ENCODE measurements at places on chromosomes 1 and 21.

- DNase-seq, result no peak
Observed at GRCh38 chr1:12656575-12656974, 12.7 kb downstream of the AADACL4 start.

GRCh38 chr1:79945391-79945790 lies 938.9 kb upstream of the ADGRL4 start:
- no peak for DNase-seq

DNA sequence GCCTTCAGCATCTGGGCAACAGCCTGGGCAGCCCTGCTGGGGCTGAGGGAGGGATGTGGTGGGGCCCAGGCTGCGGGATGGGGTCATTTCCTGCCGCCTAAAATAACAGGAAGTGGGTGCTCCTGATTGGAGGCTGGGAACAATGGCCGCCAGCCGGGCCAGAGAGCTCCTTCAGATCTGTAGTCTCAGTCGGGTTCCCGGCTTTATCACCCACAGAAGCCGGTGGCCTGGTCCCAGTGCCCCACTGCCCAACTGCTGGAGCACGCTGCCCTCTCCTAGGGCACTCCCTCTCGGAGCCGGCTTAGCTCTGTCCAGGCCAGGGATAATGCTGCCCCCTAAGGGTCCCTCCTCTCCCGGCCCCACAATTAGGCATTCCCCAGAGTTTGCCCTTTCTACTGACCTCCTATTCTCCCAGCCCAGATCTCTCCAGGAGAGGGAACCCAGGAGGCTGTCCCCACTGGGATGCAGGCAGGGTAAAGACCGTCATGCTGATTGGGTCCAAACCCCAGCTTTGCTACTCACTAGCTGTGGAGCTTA lies 5.1 kb downstream of the MAP7D1 start:
- DNase-seq, result peak; percentile 79

DNA sequence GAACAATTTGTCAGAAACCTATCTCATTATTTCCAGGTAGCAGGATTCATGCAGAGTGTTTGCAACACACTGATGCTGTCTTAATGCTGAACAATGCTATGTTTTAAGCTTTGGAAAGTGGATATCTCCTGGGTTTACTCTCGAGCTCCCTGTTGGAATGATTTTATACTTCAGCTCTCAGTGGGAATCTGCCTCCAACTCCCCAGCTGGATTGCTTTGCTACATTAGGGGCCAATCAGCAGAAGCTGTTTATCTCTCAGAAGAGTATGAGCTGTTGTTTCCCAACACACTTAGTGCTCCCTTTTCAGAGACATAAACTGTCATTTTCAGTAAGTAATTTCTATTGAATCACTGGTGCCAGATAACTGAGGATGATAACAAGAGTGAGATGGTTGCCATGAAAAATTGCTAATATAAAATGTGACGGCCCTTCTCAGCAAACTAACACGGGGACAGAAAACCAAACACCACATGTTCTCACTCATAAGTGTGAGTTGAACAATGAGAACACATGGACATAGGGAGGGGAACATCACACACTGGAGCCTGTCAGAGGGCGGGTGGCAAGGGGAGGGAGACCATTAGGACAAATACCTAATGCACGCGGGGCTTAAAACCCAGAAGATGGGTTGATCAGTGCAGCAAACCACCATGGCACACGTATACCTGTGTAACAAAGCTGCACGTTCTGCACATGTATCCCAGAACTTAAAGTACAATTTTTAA lies 265.9 kb upstream of the RUNX1 start:
- DNase-seq, result no peak

DNA sequence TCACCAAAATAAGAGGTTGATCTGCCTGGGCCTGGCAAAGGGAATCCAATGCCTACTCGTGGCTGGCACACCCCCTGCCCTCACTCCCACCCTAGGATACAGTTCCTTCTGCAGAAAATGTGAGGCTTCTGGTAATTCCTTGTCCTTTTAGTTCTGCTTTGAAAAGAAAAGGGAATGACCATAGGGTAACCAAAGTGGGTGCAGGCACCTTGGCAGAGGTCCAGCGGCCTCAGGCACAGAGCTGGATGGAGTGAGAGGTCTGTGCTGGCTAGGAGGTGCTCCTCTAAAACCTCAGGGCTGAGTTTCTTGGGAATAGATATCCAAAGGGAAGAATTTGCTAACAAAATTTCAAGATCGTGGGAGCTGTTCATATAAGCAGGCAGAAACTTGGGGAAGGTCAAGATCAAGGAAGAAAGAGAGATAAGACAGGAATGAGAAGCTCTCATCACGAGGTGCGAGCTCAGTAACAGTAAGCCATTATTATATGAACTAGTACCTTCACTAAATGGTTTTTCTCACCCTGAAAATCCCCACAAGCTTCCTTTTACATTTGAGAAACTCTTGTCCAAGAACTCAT lies 293.1 kb upstream of the LYPLAL1 start:
- no peak for DNase-seq

DNA sequence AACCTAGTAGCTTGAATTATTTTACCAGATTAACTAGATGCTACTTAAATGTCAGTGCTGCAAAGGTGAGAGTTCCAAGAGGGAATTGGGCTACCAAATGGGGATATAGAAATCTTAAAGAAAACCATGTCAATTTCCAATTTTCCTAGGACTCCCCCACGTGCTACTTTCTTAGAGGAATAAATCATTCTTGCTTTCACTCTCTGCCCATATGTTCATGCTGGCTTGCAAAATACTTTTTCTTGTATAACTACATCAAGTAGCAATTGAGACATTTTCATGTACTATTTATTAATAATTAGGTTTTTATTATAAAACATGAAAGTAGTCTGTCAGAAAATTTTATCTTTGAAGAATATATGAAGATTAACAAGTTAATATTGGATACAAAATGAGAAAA lies 11.8 kb downstream of the KCNK2 start:
- DNase-seq, result no peak

DNA sequence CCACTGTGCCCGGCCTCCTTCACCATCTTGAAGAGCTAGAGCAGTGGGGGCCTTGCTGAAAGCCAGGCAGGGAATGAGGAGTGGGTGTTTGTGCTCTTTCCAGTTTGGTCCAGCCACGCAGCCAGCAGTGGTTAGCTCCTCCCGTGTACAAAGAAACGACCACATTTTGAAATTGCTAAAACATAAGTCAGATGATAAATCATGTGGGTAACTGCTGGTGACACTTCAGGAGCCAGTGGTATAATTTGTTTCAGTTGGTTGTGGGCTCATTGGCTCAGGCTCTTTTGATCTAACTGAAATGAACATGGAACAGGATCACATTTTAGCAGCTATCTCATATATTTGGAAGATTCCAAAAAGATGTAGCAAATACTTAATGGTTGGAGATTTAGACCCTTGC lies 87.6 kb downstream of the MTR start:
- no peak for DNase-seq

Data from GM13976 (cell line).